Stimulated activated effector memory CD8-positive, alpha-beta T cell treated with anti-CD3 and anti-CD28 coated beads, Interleukin-12 subunit alpha, Interleukin-12 subunit beta, amount 100 ng/mL, for 72 hours (primary cell): ENCODE measurements at places on chromosomes 6 and 20.

DNA sequence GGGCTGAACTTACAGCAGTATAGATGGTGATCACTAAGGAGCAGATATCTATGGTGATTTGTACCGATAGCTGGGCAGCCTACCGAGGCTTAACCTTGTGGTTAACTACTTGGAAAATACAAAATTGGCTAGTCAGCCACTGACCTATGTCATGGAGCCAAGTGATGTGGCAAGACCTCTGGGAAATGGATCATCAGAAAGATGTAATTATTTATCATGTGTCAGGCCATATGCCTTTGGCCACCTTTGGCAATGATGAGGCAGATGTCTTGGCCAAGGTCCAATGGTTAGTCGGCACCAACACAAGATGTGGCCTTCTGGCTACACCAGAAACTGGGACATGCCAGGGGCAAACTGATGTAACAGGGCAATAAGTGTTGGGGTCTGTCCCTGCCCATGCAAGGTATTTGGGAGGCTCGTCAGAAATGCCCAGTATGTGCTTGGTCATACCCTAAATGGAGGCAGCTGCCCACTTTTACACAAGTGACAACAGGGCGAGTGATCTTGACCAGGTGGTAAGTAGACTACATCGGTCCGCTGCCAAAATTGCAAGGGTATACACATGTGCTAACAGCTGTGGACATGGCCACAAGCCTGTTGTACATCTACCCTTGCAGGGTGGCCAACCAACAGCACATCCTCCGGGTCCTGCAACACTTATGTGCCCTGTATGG lies 30.1 kb downstream of the HDDC2 start:
- DNase-seq: no peak

DNA sequence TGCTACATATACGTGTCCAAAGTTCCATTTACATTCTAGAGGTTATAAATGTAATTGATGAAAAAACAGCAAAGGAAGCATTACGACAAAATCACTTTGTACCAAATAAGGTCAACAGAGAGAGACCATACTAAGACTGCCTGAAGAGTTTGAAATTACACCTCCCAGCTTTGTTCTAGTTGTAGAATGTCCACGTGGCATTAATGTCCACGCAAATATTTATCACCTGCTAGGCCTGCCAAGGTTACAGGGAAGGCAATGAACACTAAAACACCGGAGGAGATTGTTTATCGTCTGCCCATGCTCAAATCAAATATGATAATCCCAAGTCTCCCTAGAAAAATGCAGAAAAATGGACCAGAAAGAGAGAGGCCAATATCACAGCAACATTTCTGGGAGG lies 6.2 kb downstream of the RALGAPA2 start:
- DNase-seq: no peak

DNA sequence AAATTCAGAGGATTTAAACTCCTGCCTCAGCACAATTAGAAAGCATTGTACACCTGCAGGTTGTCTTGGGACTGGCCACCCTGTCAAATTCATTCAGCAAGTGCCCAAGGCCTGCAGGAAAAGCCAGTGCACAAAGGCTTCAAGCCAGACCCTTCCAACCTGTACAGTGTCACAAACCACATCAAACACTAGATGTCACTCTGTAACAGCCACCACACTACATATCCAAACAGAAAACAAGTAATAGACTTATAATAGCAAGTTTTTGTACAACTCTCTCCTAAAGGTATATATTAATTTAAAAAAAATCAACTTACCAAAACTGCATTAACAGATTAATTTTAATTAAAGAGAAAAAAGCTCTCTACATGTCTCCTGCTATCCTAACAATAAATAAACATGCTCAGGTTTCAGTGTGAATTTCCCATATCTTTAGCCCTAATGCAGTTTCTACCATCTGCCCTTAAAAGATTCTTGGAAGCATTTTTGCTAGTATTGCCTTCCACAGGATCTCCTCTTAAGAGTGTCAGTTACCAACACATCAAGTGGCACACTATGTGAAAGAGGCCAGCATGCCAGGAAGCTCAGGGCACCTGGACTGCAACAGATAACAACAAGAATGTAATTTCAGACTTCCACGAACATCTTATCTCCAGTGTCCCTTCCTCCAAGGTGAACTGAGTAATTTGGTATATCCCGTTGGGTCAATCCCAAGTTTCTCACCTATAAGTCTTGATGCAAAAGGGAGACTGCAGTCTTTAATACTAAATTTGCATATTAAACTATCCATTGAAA lies 47.5 kb downstream of the RALGAPA2 start:
- DNase-seq: no peak

DNA sequence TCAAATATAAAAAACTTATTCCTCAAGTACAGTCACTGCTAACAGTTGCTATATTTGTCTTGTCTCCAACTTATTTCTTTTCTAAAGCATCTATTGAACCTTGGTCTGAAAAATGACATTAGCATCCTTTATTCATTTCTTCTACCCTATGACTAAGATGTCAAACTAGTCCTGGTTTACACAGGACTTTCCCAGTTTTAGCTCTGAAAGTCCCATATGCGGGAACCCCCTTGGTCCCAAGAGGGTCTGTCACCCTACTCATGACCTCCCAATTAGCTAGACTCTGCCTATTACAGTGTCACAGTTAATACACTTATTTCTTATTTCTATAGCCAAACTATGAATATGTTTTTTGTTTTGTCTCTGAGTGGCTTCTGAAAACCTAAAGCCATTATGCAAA lies 37.1 kb downstream of the PLEKHG1 start:
- DNase-seq: no peak

DNA sequence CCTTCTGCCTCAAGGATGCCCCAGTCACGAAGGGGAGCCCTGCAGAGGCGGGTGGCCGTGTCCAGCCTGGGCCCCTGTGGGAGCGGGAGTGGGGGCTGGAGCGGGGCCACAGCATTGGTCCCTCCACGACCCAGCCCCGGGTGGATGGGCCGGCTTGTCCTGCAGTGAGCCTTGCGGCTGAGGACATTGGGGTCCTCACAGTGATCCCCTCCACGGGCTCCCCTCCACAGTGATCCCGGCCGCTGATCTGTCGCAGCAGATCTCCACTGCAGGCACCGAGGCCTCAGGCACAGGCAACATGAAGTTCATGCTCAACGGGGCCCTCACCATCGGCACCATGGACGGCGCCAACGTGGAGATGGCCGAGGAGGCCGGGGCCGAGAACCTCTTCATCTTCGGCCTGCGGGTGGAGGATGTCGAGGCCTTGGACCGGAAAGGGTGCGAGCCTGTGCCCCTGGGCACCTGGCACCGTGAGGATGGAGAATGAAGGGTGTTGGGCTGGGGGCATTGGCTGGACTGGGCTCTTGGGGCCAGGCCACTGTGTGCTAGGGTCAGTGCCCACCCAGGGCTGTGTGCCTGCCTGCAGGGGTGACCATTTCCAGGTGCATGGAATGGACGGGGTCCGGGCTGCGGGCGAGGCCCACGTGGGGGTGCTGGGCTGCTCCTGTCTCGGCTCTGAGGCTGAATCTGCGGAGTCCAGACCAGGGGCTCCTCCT lies 44.4 kb downstream of the PYGB start:
- no peak for DNase-seq

DNA sequence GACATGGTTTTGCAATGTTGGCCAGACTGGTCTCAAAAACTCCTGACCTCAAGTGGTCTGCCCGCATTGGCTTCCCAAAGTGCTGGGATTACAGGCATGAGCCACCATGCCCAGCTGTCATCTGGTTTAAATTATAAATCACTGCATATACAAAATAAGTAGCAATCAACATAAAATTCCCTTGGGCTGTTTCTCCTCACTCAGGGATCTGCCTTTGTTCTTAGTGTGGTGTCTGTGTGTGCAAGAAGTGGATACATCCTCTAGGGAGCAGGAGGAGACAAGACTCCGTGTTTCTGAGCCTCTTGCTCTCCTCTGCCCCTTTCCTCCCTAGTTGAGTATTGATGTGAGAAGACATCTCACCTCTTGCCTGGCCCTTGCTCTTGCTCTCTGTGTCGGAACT lies 65.2 kb upstream of the ADGRF4 start:
- no peak for DNase-seq

- DNase-seq: no peak
Observed at GRCh38 chr6:5280920-5281319, 19.6 kb downstream of the FARS2 start.

DNA sequence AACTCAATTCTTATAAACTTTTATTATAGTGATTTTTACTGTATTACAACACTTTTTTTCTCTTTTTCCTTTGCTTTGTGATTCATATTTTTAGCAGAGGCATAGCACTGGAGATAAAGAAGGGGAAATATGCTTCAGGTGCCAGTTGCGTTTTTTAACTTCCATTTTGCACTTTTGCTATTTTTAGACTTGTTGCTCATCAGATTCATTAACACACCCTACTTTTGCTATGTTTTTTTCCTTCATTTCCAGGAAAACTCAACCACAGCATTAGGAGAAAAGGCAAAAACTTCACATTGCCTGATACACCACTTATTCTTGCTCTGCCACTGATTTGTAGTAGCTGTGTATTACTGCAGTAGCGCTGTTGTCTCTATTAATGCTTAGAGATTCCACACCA lies 8.0 kb upstream of the TMEM30A start:
- DNase-seq: no peak

DNA sequence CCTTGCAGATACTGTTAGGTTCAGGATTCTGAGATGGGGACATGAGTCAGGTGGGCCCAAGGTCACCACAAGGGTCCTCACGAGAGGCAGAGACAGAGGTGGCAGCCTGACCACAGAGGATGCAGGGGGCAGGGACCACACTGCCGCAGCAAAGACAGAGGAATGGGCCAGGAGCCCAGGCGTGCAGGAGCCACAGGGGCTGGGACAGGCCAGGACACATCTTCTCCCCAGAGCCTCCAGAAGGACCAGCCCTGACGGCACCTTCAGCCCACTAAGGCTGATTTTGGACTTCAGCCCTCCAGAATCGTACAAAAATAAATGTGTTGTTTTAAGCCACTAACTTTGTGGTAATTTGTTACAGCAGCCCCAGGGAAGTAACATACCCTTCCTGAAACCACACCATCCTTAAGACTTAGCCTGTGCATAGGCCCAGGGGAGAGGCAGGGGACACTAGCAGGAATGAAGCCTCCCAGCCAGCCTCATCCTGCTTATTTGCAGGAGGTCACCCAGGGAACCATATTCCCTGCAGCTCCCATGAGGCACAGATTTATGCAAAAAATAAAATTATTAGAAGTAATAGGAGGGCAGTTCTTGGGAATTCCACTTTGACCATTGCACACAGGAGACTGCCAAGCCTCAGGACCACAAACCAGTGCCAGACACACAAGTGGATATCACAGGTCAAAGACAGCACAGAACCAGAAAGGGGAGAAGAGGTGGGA lies 119.3 kb upstream of the CST7 start:
- DNase-seq: no peak

- DNase-seq: no peak
Observed at GRCh38 chr6:163694072-163694471, 279.6 kb downstream of the QKI start.

GRCh38 chr20:61557621-61558020 lies 305.6 kb downstream of the CDH4 start:
- DNase-seq: no peak

DNA sequence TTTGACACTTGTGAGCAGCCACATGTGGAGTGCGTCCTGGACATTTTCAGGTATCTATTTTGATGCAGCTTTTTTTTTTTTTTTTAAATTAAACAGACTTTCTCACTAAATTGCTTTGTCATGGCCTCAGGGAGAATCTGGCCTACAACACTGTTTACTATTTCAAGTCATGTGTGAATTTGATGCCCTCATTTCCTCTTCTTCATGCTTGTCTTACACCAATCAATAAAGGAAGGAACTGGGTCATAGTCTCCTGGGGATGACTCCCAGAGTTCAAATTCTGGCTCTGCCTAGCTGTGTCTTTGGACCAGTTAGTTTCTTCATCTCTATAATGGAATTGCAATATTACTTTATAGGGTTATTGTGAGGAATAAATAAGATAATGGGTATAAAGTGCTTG lies 554.1 kb downstream of the PRKN start:
- no peak for DNase-seq

GRCh38 chr6:11264100-11264499 lies 31.6 kb upstream of the NEDD9 start:
- DNase-seq: no peak
